ENCODE measurements at places on chromosomes 5 and 9. TPM values are rescaled to one million over a fixed set of nuclear protein-coding genes. Genes with fewer than 3 reads are reported as not detected.

Gene SPATA31A6
- not detected for polyA plus RNA-seq

Gene SELENOP
- 519 TPM for polyA plus RNA-seq

Gene MAMDC2
- 6.7 TPM for polyA plus RNA-seq

Gene AGXT2
- not detected for polyA plus RNA-seq

DNA sequence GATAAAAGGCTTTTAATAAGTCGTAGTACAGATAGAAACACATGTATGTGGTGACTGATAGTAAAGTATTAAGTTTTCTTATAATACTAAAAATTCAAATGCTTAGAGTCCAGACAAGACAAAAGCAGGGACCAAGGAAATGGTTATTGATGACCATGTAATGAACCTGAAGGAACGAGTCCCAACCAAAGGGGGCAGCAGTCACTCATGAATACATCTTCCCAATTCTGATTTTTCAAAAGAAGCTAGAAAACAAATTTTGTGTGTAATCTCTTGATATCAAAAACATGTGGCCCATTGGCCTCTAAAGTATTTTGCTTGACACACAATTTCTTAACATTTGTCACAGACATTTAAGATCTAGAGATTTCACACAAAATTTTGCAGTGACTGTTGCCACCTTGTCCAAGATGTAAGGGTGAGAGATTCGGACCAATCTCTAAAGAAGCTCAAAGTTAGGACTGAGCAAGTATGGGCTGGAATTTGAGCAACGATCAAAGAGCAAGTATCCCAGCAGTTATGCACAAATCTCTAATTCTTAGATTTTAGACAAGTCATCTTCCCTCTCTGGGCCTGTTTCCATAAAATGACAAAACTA is 66.8 kb downstream of the ARL15 start:
- DNase-seq, result no peak

GRCh38 chr9:1536522-1537170 is 478.5 kb upstream of the SMARCA2 start:
- DNase-seq, result no peak

- DNase-seq, result no peak
Observed at GRCh38 chr5:97101189-97101910, 41.1 kb downstream of the LIX1 start.

DNA sequence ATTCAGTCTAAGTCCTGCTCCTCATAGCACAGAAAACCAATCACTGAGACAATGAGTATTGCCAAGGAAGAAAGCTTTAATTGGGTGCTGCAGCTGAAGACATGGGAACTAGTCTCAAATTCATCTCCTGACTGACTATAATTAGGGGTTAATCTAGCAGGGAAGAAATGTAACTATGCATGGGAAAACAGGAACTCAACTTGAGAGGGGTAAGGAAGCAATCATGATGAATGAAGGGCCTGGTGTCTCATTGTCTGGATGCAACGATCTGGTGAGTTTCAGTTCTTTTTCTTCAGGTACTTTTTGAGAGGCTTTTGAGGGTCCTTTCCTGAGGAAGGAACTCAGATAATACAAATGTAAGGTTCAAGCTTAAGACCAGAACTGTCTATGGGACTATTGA is 24.0 kb upstream of the OCLN start:
- no peak for DNase-seq

- no peak for DNase-seq
Observed at GRCh38 chr5:58800356-58800755, 217.5 kb downstream of the RAB3C start.

DNA sequence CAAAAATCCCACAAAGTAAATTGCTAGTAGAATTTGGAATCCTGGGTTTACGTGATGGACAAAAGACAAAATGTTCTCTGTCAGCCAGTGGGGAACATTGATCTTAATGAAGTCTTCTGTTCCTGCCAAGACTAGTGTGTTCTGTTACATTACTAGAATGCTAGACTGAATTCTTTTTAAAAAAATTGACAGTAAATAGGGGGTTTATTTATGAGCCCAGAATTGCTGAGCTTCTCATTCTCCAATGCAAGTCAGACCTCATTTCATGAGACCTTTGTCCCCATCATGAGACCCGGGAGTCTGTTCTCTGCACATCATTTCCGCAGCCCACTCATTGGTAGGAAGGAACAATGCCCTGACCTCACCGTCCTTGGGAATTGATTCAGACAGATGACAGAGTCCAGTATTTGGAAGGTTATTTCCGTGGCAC is 173.8 kb upstream of the OTULINL start:
- DNase-seq, result no peak

DNA sequence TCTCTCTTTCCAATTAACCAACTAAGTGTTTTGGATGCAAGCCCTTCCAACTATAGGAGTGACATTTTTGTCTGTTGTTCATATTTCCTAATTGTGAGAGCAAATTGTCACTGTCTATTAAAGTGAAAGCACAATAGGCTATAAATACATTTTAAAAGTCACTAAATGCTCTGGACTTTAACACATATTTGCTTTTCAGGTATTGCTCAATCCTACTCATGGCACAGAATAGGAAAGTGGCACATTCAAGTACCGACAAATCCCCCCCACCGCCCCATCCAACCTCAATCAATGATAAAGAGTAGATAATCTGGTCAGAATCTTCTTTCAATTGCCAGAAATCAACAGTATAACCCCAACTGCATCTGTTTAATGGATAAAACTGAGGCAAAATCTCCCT is 419.8 kb downstream of the PLK2 start:
- no peak for DNase-seq

DNA sequence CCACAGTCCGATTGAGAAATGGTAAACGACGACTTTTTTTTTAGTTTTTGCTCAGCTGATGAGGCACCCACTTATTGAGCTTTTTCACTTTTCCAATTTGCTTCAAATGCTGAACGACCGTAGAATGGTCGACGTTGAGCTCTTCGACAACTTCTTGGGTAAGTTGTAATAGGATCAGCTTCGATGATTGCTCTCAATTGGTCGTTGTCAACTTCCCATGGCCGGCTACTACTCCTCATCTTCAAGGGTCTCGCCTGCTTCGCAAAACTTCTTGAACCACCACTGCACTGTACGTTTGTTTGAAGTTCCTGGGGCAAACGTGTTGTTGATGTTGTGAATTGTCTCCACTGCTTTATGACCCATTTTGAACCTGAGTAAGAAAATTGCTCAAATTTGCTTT is 35.7 kb downstream of the NSD1 start:
- DNase-seq, result no peak

GRCh38 chr5:171661143-171661542 is 124.5 kb upstream of the SMIM23 start:
- DNase-seq, result no peak

GRCh38 chr9:130444565-130445221 is at the start of gene ASS1:
TSS of gene ASS1 (plus strand) at chr9:130444961. CDS start at chr9:130452229, 7,268 bp downstream.
- DNase-seq, result peak; percentile 36

- DNase-seq, result no peak
Observed at GRCh38 chr5:73946919-73947602, 321.1 kb downstream of the ARHGEF28 start.

- DNase-seq, result no peak
Observed at GRCh38 chr5:119367502-119368237, 11.9 kb downstream of the TNFAIP8 start.

All from right lung (tissue), 10 donors.